ENCODE measurements at places on chromosomes 2 and 18.

DNA sequence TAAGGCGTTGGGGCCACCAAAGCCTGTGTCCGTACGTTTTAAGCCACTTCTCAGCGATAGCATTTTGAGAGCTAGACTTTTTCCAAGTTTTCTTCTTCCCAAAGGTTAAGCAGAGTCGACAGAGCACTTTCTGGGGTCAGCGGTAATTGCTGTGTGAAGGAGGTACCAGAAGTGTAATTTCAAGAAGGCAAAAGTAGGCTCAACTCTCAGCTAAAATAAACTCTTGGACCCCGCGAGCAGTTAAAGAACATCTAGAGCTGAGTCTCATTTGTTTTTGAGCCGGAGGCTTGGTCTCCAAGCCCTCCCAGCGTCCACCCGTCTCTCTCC is 1.9 kb upstream of the PAX3 start:
- DNase-seq = no peak

GRCh38 chr2:88170472-88170892 is 336 bp downstream of the THNSL2 start:
- no peak for DNase-seq

DNA sequence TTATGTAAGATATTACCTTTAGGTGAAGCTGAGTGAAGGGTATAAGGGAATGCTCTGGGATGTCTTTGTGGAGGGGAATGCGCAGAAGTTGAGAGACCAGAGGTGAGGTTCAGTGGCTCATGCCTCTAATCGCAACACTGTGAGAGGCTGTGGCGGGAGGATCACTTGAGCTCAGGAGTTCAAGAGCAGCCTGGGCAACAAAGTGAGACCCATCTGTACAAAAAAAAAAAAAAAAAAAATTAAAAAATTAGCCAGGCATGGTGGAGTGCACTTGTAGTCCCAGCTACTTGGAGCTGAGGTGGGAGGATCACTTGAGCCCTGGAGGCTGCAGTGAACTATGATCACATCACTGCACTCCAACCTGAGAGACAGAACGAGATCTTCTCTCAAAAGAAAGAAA is 57.3 kb upstream of the SP3 start:
- DNase-seq = no peak

DNA sequence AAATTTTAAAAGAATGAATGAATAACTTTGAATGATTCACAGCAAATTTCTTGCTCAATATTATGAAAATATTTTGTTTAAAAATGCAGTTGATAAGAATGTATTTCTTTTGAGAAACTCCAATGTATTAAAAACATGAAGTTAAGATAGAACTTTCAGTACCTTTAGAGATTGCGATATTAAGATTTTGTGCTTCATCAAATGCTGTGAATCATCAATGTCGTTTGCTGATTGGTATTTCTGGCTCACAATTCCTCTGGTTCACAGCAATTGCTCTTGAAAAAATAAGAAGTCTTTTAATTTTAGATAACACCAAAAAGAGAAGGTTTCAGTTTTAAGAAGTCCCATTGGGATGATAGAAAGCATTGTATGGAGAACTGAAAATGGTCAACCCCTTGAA is 228.7 kb downstream of the IKZF2 start:
- DNase-seq = no peak

- no peak for DNase-seq
These were observed 170.7 kb upstream of the ERBB4 start for GRCh38 chr2:212709280-212709679.

GRCh38 chr2:73823916-73824523 is 4.7 kb upstream of the STAMBP start:
- DNase-seq = peak; percentile 41

DNA sequence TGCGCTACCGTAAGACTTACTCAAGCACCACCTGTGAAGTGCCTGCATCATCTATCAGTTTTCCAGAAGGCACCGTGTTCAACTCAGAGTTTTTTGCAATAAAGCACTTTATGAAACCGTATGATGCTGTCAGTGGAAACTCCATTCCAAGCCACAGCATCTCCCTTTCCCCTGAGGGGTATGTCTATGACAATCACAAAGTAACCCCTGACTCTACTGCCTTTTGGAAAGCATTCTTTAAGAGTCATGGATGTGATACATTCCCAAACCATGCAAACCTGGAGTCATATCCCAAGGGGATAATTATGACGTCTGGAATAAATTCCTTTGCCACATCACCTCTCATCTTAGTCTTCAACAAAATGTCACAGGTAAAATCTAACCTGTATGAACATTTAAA is 39.2 kb downstream of the UNC50 start:
- no peak for DNase-seq
